Temporal lobe (tissue), 4 donors: ENCODE measurements at places on chromosomes 1 and 21. TPM values are rescaled to one million over a fixed set of nuclear protein-coding genes. Genes with fewer than 3 reads are reported as not detected.

The ADCY10 gene
- total RNA-seq, result 0.25 TPM

The KCNH1 gene
- 2.0 TPM for total RNA-seq

The ITGB3BP gene
- total RNA-seq, result 17.0 TPM

The NUDT4B gene
- total RNA-seq, result 9.3 TPM

The DNAJC6 gene
- 123 TPM for total RNA-seq

The APCS gene
- total RNA-seq, result not detected

The WNT4 gene
- total RNA-seq, result 3.4 TPM

The RNF19B gene
- 31.5 TPM for total RNA-seq
